NT2/D1 (cell line): ENCODE measurements at places on chromosomes 2 and 18.

DNA sequence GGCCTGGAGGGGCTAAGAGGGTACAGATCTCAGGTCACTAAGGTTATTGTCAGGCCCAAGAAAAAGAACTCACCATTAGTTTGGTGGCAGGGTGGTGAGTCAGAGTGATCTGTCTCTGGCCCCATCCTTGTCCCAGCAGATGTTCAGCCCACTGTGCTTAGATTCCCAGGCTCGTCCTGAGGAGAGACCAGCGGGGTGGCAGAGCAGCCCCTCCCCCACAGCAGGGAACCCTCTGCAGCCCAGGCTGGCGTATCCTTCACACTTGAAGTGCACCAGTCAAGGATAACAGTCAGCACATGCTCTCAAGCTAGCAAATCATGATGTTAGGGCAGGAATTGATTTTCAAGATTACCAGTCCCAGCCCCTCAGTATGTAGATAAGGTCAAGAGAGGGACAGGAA is 43.1 kb downstream of the TMEM185B start:
- no peak for DNase-seq

- no peak for DNase-seq
Measured at GRCh38 chr2:101704046-101704466, 6.5 kb downstream of the MAP4K4 start.

GRCh38 chr2:85222792-85223191 is 89.6 kb downstream of the TCF7L1 start:
- DNase-seq: no peak

GRCh38 chr2:190409616-190410015 is 1.5 kb downstream of the MFSD6 start:
- DNase-seq: no peak

- DNase-seq: no peak
Measured at GRCh38 chr2:53475321-53475720, 292.3 kb upstream of the CHAC2 start.

DNA sequence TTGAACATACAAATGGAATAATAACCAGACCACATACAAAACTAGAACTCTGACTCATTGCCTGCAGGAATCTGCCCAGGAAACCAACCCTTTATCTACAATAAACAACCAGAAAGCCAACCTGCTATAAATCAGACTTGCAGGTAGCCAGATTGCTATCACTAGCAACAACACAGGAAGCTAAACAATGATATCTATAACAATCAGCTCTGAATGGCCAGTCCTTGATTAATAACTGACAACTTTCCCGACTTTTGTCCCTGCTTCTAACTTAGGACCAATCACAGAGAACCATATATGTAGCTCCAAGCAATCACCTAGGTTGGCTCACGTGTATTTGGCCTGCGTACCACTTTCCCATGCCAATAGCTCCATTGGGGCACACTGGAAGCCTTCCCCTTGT is 470.8 kb downstream of the RIT2 start:
- no peak for DNase-seq

DNA sequence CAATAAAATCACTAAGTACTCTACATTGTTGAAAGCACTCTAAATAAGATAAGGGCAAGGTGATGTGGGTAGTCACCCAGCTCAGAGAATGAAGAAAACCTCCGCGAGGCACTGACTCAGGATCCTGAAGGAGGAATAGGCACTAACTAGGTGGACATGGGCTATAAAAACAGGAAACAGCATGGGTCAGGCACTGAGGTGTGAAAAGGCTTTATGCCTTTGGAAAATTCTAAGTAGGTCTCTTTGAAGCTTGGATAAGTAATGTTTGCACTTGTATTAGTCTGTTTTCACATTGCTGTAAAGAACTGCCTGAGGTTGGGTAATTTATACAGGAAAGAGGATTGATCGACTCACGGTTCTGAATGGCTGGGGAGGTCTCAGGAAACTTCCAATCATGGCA is 161.6 kb downstream of the EPHA4 start:
- no peak for DNase-seq

DNA sequence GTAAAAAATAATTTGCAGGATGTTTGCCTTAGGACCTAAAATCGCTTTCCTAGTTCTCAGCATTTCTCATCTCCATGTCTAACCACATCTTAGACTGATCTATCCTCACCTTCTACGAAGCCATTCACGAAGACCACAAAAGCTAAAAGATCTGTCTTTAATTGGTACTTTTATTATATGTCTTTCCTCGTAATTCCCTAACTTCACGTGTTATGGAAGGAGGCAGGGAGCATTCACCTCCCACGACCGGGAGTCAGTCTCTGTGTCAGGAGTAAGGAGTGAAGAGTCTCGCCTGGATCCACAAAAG is 1.6 kb downstream of the DLGAP1 start:
- no peak for DNase-seq

- no peak for DNase-seq
Measured at GRCh38 chr2:74762789-74763188, 71.1 kb upstream of the HK2 start.

DNA sequence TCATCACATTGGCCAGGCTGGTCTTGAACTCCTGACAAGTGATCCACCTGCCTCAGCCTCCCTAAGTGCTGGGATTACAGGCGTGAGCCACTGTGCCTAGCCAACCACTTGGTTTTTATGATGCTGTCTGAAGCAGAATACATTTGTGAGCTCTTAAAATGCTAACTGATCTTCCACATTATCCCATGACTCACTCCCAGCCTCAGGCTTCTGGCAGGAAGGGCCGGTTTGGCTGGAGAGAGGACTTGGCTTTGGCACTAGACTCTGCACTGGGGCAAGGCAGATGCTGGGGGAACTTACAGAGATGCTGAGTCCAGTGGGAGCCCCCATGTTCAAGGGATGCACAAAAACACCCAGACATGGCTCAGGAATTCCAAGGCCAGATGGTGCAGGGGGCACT is 40.5 kb upstream of the SH3BP4 start:
- DNase-seq: no peak
